ENCODE measurements at places on chromosomes 4 and X.

- no peak for DNase-seq
These were observed 379.7 kb upstream of the FAT1 start for GRCh38 chr4:187103351-187103750.

DNA sequence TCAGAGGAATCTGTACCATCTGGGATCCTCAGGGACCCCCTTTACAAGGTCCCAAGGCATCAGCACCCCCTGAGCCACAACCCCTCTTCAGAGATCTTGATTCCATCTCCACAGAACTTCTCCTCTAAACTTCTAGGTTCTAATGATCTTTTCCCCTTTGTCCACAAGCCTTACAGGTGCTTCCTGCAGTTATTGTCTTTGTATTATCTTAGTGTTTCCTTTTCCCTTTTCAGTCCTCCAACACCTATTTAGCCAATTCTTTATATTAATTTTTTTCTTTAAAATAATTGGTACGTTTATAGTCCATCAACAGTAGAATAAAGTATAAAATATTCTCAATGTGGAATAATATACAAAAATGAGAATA is 35.2 kb upstream of the FAM241A start:
- no peak for DNase-seq

DNA sequence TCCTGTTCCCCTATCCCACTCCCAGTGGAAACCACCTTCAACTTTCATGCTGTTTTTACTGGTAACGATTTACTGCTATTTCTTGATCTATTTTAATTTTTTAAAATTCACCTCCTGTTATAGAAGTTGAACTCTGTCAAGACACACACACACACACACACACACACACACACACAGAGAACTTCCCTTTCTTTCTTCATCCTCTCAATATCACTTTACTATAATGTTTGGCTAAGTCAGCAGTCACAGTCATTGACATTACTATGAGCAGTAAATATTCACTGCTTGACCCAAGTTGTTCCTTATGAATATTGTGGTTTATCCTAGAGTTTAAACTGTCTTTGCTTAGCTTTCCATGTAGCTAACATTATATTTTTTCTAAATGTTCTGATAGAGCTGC is 24.0 kb upstream of the SGMS2 start:
- no peak for DNase-seq

GRCh38 chrX:45506149-45506730 is 305.6 kb upstream of the DIPK2B start:
- DNase-seq: no peak

DNA sequence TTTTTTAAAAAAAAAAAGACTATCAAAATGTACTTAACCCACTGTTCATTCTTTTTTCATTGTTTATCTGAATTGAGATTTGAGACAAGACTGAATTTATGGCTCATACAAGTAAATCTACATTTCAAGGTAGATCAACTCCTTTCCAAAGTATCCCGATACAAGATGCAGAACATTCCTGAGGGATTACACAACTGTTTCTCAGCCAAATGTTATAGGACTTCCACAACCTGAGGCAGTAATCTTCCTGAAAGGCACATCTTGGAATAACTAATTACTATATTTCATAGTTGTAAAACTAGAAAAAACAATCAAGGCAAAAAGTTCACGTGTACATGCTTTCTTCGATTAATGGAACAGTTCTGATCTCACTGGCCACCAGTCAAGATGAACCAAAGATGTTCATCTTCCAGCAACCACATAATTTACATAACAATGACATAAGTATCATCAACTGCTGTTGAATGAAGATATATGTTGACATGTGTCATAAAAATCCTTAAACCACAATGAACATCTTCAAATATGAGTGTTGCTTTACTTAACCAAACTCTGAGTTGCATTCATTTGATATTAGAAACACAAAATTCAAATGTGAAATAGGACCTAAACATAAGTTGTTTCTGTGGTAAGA is 225.2 kb upstream of the DKK2 start:
- DNase-seq: no peak

DNA sequence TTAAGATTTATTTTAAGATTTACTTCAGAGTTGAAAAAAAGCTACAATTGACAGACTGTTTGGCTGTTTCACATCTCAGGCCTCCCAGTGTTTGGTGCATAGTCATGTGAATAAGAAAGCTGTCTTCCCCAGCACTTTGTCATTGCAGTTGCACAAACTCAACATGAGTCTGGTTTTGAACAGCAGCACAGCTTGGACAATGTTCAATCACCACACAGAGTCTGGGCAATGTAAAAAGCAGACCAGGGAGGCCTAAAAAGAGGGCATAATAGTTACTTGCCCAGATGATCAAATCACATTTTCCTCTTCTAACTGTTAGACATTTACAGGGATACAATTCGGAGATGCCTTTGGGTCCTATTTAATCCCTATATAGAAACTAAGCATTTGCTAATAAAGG is 1055.0 kb downstream of the RPA4 start:
- DNase-seq: no peak

DNA sequence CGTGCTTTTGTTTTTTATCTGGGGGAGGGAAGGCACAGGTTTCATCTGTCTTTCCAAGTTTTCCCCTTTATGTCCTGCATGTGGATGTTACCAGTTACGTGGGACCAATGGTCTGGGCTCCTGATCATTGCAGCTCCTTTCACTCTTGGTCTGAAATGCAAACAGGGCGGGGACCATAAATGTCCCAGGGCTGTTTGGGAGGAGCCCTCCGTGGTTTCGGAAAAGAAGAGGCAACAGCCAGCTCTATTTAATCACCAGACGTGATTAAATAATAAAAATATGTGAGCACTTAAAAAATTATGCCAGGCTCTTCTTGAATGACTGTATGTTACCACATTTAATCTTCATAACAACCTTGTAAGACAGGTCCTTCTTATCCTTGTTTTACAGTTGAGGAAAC is 30.8 kb upstream of the C1GALT1C1 start:
- no peak for DNase-seq

DNA sequence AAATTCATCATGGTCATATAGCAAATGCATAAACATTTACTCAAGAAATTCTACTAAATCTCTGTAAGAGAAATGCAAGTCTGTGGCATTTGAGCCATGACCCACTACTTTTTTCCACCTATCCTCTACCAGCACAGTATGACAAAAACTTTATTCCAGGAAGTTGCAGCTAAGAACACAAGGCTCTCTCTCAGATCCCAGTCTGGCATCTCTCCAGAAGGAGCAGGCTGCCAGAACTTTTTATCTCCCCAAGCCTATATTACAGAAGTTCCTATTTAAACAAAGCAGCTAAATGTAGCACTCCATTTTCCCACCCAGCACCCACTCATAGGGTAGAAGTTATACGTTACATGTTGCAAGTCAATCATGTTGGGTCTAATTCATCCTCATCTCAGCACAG is 49.3 kb upstream of the EPGN start:
- no peak for DNase-seq

DNA sequence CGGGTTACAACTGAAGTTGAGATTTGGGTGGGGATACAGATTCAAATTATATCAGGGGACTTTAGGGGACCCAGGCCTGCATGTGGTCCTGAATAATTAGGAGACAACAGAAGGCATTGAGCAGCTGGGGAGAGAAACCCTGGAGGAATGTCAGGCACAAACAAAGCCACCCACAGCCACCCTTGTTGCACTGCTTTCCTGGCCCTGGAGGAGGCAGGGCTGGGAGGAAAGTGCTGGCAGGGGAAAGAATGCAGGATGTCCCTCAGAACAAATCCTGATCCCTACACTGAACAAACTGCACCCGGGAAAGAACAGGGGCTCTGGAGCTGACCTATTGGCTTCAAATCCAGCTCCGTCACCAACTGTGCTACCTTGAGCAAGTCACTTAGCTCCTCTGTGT is 214.1 kb upstream of the ATP6AP2 start:
- no peak for DNase-seq

DNA sequence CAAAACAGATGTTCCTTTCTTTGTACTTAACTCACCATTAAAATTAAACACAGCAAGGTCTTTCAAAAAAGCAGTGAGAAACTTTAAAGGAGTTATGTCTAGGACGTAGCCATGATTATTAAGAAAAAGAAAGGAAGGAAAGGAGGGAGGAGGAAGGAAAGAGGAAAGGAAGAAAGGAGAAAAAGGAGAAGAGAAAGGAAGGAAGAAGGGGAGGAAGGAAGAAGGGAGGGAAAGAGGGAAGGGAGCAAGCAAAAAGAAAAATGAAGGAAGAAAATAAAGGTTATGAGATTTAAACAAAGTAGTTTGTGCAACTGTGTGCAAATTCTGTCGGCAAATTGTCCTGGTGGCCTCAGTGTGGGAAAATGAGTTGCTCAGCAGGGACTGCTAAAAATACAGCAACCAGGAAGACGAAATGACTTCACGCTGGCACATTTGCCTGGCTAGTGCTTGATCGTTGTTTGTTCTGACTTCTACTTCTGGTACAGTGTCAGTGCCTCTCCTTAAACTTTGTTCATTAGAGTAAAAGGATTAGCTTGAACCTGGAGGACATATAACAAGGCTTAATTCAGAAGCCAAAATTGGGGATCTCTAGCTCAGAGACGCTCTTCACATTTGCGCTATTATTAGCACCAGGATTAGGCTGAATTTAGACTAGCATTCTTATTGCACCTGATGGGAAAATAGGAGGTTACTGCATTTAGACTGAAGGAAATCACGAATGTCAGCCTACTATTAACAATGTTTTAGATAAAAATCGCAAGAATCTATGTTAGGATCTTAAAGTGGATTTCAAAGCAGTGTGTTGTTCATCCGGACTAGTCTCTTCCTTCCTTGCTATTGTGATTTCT is 81.2 kb downstream of the DCK start:
- DNase-seq: peak; percentile 1

DNA sequence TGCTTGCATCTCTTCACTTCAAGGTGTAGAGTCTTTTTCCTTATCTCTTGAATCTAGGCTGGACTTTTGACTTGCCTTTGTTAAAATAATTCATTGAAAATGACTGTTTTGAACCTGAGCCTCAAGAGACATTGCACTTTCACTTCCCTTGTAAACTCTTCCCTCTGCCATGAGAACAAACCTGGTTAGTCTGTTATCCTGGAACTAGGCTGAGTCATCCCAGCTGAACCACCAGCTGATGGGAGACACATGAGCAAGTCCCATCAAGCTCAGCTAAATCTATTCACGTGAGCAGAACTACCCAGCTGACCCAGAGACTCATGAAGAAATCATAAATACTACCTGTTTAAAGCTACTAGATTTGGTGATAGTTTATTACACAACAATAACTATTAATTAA is 202.3 kb upstream of the CENPE start:
- DNase-seq: no peak

- DNase-seq: no peak
These were observed 19.2 kb downstream of the TMEM131L start for GRCh38 chr4:153485359-153485758.

GRCh38 chr4:2836391-2836859 is 7.2 kb upstream of the ADD1 start:
- no peak for DNase-seq

GRCh38 chr4:124694306-124694705 is 18.2 kb downstream of the ANKRD50 start:
- no peak for DNase-seq

DNA sequence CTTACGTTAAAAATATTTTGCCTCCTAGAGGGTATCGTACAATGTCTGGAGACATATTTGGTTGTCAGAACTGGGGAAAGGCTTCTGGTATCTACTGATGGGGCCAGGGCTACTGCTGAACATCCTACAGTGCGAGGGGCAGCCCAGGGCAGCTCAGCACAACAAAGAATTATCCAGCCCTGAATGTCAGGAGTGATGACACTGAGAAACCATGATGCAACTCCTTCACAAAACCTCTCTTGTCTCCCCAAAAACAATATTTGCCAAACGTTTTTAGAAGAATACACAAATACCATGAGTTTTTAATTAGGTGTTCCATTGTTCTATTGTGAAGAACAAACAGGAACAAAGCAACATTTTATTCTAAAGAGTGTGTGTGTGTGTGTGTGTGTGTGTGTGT is 43.4 kb upstream of the CLNK start:
- DNase-seq: no peak

DNA sequence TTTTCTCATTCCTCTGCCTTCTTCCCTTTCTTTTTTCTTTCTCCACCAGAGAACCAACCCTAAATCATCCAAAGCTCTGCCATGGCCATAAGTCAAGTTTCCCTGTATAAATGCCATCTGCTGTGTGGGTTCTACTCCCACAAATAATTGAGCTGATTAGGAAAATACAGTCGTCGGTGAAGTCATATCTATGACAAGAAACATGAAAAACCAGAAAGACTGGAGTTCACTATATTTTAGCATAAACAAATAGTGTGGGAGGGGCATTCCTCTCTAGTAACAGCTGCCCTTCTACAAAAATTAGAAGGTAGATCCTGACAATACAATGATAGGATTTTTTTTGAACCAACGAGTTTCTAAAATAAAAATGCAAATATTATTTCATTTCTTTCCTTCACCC is 48.8 kb downstream of the SPOCK3 start:
- DNase-seq: no peak

DNA sequence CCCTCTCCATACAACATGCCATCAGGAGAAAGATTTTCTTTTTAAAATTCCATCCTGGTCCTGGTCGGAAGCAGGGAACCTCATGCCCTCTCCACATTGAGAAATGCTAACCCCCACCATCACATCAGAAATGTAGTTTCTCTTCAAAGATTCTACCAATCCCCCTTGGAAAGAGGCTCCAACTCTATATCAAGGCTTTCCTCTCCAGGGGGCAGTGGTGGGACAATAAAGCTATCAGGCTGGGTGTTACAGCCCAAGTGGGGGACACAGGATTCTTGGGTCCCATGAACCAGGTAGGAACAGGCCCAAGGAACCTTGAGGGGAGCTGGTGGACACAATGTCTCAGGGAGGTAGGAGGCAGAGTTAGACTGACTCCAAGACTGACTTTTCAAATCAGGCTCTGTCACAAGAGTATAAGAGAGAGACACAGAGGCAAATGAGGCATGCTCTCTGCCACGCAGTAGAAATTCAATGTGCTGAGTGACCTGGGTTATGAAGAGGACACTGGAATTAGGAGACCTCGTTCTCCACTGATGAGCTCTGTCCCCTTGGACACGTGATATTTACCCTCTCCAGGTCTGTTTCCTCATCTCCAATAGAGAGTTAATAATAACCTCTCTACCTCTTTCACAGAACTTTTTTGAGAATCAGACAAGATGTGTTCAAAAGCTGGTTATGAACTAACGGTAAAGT is 4.5 kb downstream of the GJB1 start:
- no peak for DNase-seq

GRCh38 chrX:47831788-47832187 is 4.9 kb upstream of the ZNF81 start:
- no peak for DNase-seq

DNA sequence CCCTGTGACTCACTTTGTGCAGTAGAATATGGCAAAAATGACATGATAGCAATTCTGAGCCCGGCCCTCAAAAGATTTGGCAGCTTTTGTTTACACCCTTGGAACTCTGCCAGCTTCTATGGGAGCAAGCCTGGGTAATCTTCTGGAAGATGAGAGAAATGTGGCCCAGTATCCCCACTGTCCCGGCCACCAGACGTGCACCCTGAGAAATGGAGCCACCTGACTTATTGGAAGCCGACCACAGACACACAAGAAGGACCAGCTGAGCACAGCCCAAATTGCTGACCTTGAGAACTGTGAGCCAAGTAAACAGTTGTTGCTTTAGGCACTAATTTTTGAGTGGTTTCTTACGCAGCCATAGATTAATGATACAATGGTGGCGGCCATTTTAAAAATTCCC is 197.0 kb downstream of the STIM2 start:
- DNase-seq: no peak

All from AG09309 (cell line).